Heart left ventricle (tissue), 16 donors: ENCODE measurements at places on chromosomes 12 and 14. TPM values are rescaled to one million over a fixed set of nuclear protein-coding genes. Genes with fewer than 3 reads are reported as not detected.

GRCh38 chr12:56684745-56685359, 3.2 kb downstream of the PTGES3 start:
- peaks cover 13% of the 10 kb centered on the region for H3K36me3 ChIP-seq
- H3K27me3 ChIP-seq = no peaks in the 10 kb centered on the region
- H3K4me1 ChIP-seq = peaks cover 51% of the 10 kb centered on the region
- H3K4me3 ChIP-seq = peak overlapping the region; percentile 96

IGF1 gene
- 9.0 TPM for total RNA-seq

DNAI7 gene
- 0.82 TPM for total RNA-seq

DNA sequence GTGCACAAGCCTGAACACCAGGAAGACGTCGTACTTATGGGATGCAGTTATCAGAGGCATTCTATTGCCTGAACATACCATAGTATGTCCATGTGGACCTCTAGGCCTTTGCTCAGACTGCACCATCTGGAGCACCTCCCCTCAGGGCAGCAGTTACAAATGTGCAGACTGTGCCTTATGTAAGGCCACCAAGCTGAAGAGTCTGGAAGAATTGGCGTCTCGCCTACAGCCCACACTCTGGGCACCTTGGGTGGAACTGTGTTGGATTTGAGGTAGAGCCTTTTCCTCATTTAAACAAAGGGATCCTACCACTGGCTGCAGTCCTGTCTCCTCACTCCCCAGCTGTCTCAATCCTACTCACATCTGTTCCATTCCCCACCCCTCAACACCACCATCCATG, 204.3 kb upstream of the FRMD6 start:
- H3K36me3 ChIP-seq = no peaks in the 10 kb centered on the region
- H3K27me3 ChIP-seq = no peaks in the 10 kb centered on the region
- DNase-seq = no peak
- H3K4me1 ChIP-seq = peaks cover 13% of the 10 kb centered on the region
- H3K4me3 ChIP-seq = no peak overlapping the region
- H3K27ac ChIP-seq = no peak overlapping the region

HOXC6 gene
- not detected for total RNA-seq

- DNase-seq = peak; percentile 45
- H3K27ac ChIP-seq = no peak overlapping the region
- peaks cover 4% of the 10 kb centered on the region for H3K27me3 ChIP-seq
- H3K36me3 ChIP-seq = no peaks in the 10 kb centered on the region
These were observed 40.1 kb downstream of the SMIM41 start for GRCh38 chr12:52119398-52120254.

DNA sequence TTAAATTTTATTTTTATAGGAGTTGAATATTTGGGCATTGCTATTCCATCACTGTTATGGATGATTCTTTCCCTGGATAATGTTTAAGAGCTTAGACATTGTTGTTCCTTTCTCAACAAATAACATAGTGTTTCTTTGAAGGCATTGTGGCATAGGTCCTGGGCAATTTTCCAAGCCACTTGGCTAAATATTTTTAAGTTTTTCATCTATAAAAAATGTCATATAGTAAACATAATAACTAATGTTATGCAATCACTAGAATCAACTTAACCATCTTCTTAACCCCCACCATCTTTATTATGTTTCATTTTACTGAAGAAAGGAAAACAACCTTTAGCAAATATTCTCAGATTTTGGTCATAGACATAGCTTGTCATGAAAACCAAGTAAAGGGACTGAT, 600.6 kb upstream of the LMO3 start:
- no peak overlapping the region for H3K27ac ChIP-seq
- H3K27me3 ChIP-seq = no peaks in the 10 kb centered on the region
- H3K4me3 ChIP-seq = no peak overlapping the region
- no peaks in the 10 kb centered on the region for H3K4me1 ChIP-seq
- DNase-seq = no peak

AMN gene
- not detected for total RNA-seq

GPR162 gene
- 3.0 TPM for total RNA-seq

- DNase-seq = no peak
- no peaks in the 10 kb centered on the region for H3K27me3 ChIP-seq
- H3K27ac ChIP-seq = no peak overlapping the region
These were observed 160.8 kb upstream of the ALG10B start for GRCh38 chr12:38155526-38156496.

DNA sequence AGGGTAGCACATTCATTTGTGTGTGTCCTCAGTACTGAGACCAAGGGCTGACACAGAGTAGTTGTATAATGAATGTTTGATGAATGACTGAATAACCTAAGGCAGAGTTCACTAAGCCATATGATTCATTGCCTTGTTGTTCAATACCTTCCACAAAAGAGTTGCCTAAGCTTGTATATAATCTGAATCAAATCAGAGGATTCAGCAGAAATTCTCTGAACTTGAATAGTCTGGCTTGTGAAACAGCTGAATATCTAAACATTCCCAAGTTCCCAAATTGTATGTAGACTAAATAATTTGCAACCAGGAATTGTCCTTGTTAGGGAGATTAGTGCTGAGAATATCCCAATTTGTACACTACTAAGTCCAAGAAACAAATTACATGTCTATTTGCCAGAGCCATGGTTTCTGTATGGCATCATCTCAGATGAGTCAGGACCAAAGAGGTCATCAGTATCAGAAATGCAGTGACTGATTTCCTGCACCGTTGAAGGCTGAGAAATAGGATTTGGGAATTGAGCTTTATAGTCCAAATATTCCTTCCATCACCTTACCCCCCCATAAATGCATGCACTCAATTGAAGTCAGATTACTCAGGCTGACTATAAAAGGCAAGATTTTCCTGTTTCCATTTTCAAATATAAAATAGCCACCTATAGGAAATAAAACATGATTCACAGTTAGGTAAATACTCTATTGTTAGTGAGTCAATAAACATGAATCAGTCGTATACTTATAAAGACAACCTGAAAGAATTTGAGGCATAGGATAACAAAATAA, 168.7 kb downstream of the PHLDA1 start:
- H3K27ac ChIP-seq = no peak overlapping the region
- H3K36me3 ChIP-seq = no peaks in the 10 kb centered on the region
- DNase-seq = no peak

- H3K36me3 ChIP-seq = no peaks in the 10 kb centered on the region
- H3K4me1 ChIP-seq = no peaks in the 10 kb centered on the region
- H3K4me3 ChIP-seq = no peak overlapping the region
- no peak overlapping the region for H3K27ac ChIP-seq
- H3K27me3 ChIP-seq = no peaks in the 10 kb centered on the region
These were observed 150.9 kb downstream of the SLC15A4 start for GRCh38 chr12:128672893-128673292.

GRCh38 chr12:39102474-39103209, 197.3 kb upstream of the CPNE8 start:
- no peaks in the 10 kb centered on the region for H3K27me3 ChIP-seq
- no peak overlapping the region for H3K27ac ChIP-seq
- no peaks in the 10 kb centered on the region for H3K36me3 ChIP-seq

GRCh38 chr14:39094515-39094914, 8.5 kb downstream of the SEC23A start:
- no peak overlapping the region for H3K4me3 ChIP-seq
- H3K27ac ChIP-seq = no peak overlapping the region
- H3K27me3 ChIP-seq = no peaks in the 10 kb centered on the region

- H3K4me1 ChIP-seq = no peaks in the 10 kb centered on the region
- no peaks in the 10 kb centered on the region for H3K36me3 ChIP-seq
- no peak overlapping the region for H3K27ac ChIP-seq
- H3K27me3 ChIP-seq = no peaks in the 10 kb centered on the region
These were observed 277.9 kb upstream of the FOXG1 start for GRCh38 chr14:28488684-28489083.

RAB35 gene
- total RNA-seq = 21.7 TPM

DNA sequence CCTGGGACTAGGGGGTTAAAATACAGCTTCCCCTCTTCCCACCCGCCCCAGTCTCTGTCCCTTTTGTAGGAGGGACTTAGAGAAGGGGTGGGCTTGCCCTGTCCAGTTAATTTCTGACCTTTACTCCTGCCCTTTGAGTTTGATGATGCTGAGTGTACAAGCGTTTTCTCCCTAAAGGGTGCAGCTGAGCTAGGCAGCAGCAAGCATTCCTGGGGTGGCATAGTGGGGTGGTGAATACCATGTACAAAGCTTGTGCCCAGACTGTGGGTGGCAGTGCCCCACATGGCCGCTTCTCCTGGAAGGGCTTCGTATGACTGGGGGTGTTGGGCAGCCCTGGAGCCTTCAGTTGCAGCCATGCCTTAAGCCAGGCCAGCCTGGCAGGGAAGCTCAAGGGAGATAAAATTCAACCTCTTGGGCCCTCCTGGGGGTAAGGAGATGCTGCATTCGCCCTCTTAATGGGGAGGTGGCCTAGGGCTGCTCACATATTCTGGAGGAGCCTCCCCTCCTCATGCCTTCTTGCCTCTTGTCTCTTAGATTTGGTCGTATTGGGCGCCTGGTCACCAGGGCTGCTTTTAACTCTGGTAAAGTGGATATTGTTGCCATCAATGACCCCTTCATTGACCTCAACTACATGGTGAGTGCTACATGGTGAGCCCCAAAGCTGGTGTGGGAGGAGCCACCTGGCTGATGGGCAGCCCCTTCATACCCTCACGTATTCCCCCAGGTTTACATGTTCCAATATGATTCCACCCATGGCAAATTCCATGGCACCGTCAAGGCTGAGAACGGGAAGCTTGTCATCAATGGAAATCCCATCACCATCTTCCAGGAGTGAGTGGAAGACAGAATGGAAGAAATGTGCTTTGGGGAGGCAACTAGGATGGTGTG, 1.9 kb downstream of the GAPDH start:
- peaks cover 75% of the 10 kb centered on the region for H3K4me1 ChIP-seq
- peak overlapping the region; percentile 89 for H3K4me3 ChIP-seq
- no peak for DNase-seq
- no peaks in the 10 kb centered on the region for H3K27me3 ChIP-seq
- H3K27ac ChIP-seq = peak overlapping the region; percentile 98
- H3K36me3 ChIP-seq = peaks cover 49% of the 10 kb centered on the region

OR6C65 gene
- not detected for total RNA-seq

DNA sequence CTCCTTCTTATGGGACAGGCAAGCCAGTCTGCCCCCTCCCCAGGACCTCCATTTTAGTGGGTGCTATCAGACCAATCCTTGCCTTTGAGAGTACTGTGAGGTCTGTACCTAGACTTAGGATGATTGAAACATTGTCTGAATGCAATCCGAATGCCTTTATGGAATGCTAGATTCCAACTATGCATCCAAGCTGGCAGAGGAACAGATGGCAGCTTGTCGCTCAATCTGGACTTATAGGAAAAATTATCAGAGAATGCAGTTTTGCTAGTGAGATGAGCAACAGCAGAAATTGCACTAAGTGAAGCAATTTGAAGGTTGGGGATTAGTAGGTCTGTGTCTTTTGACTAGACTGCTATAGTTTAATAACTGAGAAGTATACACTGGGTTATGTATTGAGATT, 109.1 kb downstream of the DYRK2 start:
- no peaks in the 10 kb centered on the region for H3K36me3 ChIP-seq
- H3K27ac ChIP-seq = no peak overlapping the region
- H3K4me3 ChIP-seq = no peak overlapping the region
- peaks cover 38% of the 10 kb centered on the region for H3K4me1 ChIP-seq
- no peaks in the 10 kb centered on the region for H3K27me3 ChIP-seq

DNA sequence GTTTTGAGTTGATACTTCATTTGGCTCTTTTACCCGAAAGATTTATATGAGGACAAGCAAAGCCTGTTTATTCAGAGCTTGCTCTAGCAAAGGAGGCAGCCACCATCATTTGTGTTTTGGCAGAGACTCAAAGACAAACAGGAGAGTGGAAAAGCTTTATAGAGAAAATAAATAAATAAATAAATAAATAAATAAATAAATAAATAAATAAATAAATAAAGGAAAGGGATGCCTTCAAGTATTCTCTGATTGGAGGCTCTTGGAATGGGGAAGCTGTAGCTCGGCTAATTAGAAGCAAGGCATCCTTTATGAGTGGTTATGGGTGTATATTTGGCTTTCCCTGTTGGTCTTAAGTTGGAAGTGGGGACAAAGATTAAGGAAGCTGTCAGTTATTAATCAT, 229.8 kb downstream of the RASSF9 start:
- H3K27ac ChIP-seq = no peak overlapping the region
- H3K4me3 ChIP-seq = no peak overlapping the region
- H3K27me3 ChIP-seq = no peaks in the 10 kb centered on the region
- H3K36me3 ChIP-seq = no peaks in the 10 kb centered on the region

- no peak for DNase-seq
- no peak overlapping the region for H3K4me3 ChIP-seq
- H3K36me3 ChIP-seq = no peaks in the 10 kb centered on the region
These were observed 5.7 kb downstream of the GNG2 start for GRCh38 chr14:51865953-51866747.

GRCh38 chr12:19576506-19577280, 137.4 kb downstream of the AEBP2 start:
- peaks cover 18% of the 10 kb centered on the region for H3K4me1 ChIP-seq
- DNase-seq = no peak
- H3K4me3 ChIP-seq = no peak overlapping the region
- H3K36me3 ChIP-seq = no peaks in the 10 kb centered on the region

OTUB2 gene
- total RNA-seq = 0.60 TPM

CELA1 gene
- total RNA-seq = not detected

GRCh38 chr12:131251336-131252101, 297.8 kb downstream of the ADGRD1 start:
- H3K4me3 ChIP-seq = no peak overlapping the region
- no peaks in the 10 kb centered on the region for H3K4me1 ChIP-seq
- H3K27ac ChIP-seq = no peak overlapping the region
- no peak for DNase-seq

DNA sequence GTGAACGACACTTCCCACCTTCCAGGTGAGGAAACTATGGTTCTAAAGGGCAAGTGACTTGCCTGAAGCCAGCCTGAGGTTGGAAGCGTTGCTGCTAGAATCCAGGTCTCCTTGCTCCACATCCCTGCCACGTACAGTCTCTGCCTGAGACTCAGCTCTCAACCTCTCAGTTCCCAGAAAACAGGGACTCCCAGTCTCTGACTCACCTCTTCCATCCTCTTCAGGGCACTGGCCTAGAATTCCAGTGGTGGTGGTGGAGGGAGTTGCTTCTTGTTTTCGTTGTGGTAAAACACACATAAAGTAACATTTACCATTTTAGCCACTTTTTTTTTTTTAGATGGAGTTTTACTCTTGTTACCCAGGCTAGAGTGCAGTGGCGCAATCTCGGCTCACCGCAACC, 7.3 kb downstream of the GPR68 start:
- H3K27ac ChIP-seq = no peak overlapping the region
- no peak for DNase-seq
- H3K36me3 ChIP-seq = no peaks in the 10 kb centered on the region
- H3K4me3 ChIP-seq = no peak overlapping the region

DNA sequence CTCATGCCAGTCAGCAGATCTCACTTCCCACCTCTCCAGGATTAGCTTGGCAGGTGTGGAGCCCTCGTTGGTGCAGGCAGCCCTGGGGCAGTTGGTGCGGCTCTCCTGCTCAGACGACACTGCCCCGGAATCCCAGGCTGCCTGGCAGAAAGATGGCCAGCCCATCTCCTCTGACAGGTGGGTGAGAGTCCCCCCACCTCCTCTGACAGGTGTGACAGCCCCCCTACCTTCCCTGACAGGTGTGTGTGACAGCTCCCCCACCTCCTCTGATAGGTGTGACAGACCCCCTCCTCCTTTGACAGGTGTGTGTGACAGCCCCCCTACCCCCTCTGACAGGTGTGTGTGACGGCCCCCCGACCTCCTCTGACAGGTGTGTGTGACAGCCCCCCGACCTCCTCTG, 26.3 kb downstream of the PAPLN start:
- H3K27me3 ChIP-seq = no peaks in the 10 kb centered on the region
- no peaks in the 10 kb centered on the region for H3K4me1 ChIP-seq
- H3K27ac ChIP-seq = no peak overlapping the region
